ENCODE measurements at places on chromosomes 5 and 9.

DNA sequence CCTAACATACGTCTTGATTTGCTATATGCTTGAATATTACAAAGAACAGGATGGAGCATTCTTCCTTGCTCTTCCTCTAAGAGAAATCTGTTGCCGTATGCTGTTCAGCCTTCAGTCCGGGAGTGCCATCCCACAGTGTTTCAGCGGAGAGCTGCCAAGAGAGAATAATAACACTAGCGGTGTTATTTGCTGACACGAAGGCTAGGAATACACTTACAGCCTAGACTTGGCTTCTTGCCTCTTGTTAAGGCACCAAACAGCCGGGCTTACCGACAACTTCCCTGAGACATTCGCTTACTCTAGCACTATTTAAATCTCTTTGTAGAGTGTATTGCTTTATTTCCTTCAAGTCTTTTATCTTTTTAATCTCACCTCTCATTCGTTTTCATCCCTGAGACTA, 31.4 kb downstream of the KCTD16 start:
- DNase-seq: no peak

GRCh38 chr9:106728860-106729259, 134.1 kb upstream of the ZNF462 start:
- DNase-seq: no peak

DNA sequence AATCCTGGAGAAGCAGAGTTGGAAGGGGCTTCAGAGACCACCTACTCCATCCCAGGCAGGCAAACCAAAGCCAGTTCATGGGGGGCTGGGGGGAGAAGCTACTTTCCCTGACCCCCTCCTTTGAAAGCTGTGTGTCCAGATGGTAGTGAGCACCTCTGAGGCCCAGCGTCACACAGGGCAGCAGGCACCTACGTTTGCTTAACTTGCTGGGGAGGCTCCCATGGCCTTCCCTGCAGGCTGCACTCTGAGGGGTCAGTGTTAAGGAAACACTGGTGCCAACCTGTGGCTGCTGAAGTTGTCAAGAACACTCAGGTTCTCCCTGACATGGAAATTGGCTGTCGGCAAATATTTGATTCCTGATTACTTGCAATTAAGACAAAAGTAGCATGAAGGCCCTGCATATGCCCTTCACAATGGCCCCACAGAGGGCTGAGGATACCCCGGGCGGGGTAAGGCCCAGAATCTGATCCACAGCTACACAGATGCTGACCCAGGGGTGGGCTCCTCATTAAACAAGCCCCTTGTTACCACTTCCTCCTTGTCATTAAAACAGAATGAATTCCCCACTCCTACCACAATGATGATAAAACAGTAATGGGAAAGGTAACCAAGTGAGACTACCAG, 208.5 kb downstream of the FSTL4 start:
- DNase-seq: no peak

DNA sequence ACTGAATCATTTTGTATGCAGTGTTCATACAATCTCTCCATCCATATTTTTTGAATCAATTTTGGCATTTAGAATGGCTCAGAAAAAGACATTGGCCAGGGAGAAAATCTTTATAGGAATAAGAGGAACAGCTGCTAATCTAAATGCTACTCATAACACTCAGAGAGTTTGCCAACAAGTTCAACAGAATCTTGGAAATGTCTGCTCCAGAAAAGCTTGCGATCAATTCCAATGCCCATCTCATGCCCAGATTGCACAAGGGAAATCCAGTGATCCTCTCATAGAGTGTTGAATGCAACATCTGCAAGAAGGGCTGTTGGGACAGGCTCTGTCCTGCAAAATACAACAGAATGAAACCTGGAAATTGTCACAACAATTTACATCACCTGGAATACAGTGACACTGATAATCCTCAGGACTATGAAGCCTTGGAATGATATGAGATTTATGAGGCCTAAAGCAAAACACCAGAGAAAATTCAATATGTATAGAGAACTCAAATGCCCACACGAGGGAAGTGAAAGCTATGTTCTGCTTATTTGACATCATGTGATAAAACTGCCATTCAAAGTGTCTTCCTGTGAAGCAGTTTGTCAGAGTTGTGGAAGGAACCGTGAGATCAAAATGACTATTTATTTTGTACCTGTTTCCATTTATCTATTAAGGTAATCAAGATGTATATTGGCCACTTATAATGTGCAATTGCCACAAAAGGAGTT, 190.1 kb downstream of the PARP8 start:
- DNase-seq: no peak

DNA sequence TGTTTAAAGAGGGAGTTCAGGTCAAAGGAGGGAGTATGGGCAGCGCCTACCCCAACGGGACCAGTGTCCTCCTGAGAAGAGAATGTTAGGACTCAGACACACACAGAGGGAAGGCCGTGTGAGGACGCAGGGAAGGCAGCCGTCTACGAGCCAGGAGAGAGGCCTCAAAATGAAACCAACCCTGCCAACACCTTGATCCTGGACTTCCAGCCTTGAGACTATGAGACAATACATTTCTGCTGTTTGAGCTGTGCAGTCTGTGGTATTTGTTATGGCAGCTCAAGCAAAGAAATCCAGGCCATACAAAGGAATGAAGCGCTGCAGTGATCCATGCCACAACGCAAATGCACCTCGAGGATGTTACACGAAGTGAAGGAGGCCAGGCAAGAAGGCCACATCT, 97.9 kb downstream of the COL23A1 start:
- DNase-seq: no peak

DNA sequence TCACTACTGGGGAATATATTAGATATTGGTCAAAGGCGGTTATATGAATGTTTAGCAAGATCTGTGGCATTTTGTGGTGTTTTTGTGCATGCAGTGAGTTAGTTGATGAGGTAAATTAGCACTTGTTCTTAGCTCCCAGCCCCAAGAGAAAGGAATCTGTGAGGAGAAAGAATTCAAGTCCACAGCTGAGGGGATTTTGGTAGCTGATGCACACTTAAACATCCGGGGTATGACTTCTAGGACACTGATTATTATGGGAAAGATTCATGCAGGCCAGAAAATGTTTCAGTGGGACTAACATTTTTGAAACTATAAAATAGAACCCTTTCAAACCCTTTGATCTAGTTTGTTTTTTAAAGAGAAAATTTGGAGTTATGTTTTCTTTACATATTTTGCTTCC, 118.2 kb upstream of the RPS23 start:
- no peak for DNase-seq

DNA sequence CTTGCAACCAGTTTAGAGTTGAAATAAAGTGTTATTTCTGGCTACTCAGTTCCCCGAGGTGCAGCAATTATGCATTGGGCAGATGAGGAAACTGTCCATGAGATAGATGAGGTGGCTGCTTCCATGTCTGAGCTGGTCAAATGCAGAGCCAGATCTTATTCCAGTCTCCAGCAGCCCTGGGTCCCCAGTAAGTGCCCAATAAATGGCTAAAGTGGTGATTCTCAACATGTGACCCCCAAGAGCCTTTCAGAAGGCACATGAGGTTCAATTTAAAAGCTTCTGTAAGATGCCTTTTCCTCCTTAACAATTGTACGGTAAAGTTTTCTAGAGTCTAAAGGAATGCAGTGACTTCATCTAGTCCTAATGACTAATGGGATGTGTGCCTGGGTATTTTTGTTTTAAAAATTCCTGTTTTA, 17.5 kb downstream of the ATOX1 start:
- DNase-seq: no peak

GRCh38 chr5:53038196-53038847, 49.2 kb downstream of the ITGA2 start:
- no peak for DNase-seq

- DNase-seq: no peak
These were observed 2.0 kb upstream of the LHFPL2 start for GRCh38 chr5:78650531-78650930.

GRCh38 chr5:15522187-15522520, 22.2 kb downstream of the FBXL7 start:
- no peak for DNase-seq

GRCh38 chr5:75473463-75473862, 38.0 kb downstream of the CERT1 start:
- DNase-seq: no peak

- DNase-seq: no peak
These were observed 169.0 kb downstream of the DOCK2 start for GRCh38 chr5:169805937-169806700.

GRCh38 chr9:100066539-100066938, 32.3 kb downstream of the ERP44 start:
- DNase-seq: peak; percentile 55

DNA sequence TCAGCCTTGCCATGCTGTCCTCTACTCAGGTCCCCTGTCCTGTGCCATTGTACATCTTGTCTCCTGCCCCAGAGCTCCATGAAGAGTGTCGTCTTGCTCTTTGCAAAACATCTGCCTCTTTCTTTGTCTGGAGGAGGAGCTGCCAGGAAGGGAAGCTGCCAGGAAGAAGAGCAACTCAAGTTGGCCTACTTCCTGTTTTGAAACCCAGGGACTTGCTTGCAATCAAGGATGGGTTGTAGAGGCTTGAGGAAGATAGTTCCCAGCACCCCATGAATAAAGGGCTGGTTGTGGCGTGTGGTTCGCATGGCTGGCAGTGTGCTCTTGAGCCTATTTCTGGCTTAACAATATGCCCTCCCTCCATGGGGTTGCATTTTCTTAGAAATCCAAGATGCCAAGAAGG, 53.0 kb upstream of the CPEB4 start:
- no peak for DNase-seq

DNA sequence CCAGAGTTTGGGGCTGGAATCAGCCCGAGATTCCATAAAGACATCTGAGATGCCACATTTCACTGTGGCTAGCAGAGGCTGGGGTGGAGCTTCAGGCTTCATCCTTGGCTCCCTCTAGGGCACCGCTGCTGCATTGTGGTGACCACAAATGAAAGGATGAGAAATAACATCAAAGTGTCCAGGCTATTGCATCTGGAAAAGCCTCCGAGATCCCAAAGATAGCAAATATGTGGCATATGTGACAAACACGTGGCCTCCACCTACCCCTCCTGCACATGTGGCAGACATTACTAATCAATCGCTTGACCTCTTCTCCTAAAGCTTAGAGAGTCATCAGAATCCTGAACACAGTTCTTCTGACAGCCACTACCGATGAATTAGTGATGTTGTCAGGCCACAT, 4.5 kb downstream of the SPARC start:
- no peak for DNase-seq

Data from SK-MEL-5 (cell line).